Uterus (tissue), 4 donors: ENCODE measurements at places on chromosomes 16 and 17. TPM values are rescaled to one million over a fixed set of nuclear protein-coding genes. Genes with fewer than 3 reads are reported as not detected.

DNA sequence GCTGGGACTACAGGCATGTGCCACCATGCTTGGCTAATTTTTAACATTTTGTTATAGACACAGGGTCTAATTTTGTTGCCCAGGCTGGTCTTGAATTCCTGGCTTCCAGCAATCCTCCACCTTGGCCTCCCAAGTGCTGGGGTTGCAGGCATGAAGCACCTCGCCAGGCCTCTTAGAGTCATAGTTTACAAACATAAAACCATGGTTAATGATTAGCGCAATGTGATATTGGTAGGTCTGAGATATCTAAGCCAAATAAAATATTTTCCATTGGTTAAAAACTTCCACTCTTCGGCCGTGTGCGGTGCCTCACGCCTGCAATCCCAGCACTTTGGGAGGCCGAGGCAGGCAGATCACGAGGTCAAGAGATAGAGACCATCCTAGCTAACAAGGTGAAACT lies 16.6 kb downstream of the TXNDC11 start:
- H3K27me3 ChIP-seq, result no peaks in the 10 kb centered on the region
- no peaks in the 10 kb centered on the region for H3K36me3 ChIP-seq
- DNase-seq, result no peak
- H3K4me1 ChIP-seq, result no peaks in the 10 kb centered on the region
- H3K27ac ChIP-seq, result no peak overlapping the region

DNA sequence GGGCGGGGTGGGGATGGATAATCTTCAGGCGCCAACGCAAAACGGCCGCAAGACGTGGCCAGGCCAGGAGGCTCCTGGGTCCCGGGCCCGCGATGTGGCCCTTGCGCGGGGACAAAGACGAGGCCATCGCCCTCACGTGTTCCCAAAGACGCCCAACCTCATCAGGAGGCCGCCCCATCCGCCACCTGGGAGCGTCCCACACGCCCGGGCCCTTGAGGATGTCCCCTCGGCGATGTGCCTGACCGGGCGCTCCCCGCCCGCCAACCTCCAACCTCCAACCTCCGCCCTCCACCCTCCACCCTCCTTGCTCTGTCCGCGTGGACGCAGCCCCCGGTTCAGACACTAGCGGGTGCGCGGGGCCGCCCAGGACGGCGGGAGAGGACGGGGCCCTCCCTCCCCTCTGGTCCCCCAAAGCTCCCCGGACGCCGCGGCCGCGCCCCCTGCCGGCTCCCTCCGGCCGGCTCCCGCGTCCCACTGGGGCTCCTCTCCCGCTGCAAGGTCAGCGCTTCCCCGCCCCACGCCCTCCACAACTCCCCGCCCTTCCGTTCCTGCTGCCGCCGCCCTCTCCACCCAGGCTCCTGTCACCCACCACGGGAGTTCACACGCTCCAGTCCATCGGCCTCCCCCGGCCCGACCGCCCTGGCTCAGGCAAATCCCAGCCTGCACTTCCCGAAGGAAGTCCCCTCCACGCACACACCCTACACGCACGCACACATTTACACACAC lies 250.8 kb upstream of the RPL38 start:
- H3K27ac ChIP-seq, result no peak overlapping the region
- DNase-seq, result no peak
- H3K4me1 ChIP-seq, result peaks cover 8% of the 10 kb centered on the region

GRCh38 chr17:11768981-11769380 lies 170.7 kb downstream of the DNAH9 start:
- DNase-seq, result no peak
- no peaks in the 10 kb centered on the region for H3K27me3 ChIP-seq
- no peaks in the 10 kb centered on the region for H3K4me1 ChIP-seq
- H3K27ac ChIP-seq, result no peak overlapping the region
- no peak overlapping the region for H3K4me3 ChIP-seq
- no peaks in the 10 kb centered on the region for H3K36me3 ChIP-seq

DNA sequence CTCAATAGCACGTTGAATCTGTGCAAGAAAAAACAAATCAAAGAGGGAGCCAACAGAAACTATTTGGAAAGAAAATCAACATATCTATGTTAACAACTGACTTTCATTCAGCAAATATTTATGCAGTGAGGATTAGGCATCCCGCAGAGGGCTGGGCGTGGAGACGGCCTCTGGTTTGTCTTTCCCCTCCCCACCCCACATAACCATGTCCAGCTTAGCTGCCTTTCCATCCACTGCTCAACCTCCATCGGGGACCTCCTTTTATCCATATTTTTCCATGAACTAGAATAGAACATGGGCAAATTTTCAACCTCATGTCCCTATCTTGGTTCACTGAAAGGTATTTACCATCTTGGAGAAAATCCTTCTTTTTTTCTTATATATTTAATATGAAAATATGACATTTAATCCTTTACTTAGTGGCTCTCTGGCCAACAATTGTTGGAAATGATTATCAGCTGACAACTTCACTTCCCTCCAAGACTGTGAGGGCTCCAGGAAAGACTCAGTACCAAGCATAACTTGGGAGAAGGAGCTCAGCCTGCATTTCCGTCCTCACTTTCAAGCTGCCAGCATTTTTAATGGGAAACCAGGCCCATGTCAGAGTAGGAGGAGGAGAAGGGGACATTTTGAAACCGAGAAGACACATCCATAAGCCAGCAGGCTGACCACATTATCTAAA lies 462.6 kb upstream of the MAF start:
- H3K4me1 ChIP-seq, result no peaks in the 10 kb centered on the region
- peak overlapping the region; percentile 59 for H3K27ac ChIP-seq
- H3K27me3 ChIP-seq, result no peaks in the 10 kb centered on the region
- peak; percentile 18 for DNase-seq
- no peak overlapping the region for H3K4me3 ChIP-seq

The HOXB5 gene
- total RNA-seq, result 2.5 TPM

The CCL16 gene
- not detected for total RNA-seq
